ENCODE measurements at places on chromosomes 11 and 22. TPM values are rescaled to one million over a fixed set of nuclear protein-coding genes. Genes with fewer than 3 reads are reported as not detected.

- DNase-seq, result no peak
Measured at GRCh38 chr11:64990222-64990923, 6.4 kb downstream of the BATF2 start.

DNA sequence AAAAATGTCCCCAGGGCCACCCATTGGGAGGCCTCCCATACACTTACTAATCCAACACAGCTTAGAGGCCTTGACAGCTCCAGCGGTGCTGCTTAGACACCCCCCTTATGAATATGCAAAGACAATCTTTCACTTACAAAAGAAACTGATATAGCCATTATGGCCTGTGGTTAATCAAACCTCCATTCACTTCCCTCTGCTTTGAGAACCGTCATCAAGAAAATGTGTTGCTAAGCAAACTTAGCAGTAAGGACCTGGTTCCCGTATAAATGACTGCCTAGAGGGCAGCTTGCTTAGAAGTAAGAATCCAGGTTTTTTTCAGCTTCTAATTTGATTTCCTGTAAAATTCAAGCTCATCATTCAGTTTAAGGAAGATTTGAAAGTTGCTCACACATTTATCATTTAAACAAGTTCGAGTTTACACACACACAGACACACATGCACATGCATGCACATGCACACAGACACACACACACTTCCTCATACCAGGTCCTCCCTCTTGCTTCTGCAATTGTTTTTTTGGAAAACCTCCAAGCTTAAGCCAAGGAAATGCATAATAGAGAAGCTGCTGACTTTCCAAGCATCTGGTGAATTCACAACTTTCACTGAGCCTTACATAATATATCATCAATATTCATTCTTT is 137.7 kb upstream of the BLID start:
- DNase-seq, result no peak

DNA sequence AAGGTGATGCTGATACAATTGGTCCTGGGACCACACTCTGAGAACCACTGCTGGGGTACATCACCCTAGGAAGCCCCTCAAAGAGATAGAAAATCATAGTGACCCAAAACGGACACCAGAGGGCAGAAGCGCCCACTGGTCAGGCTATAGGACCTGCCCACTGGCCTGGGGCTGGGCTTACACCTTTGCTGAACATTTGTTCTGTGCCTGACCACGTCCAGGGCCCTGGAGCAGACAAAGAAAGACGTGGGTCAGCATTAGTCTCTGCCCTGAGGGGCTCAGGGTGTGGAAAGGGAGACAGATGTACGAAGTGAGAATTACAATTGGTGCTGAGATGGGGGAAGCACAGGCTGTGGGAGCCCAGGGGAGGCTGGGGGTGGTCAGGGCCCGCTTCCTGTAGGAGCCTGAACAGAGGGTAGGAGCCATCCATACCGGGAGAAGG is 14.4 kb upstream of the SERPINH1 start:
- peak; percentile 49 for DNase-seq

DNA sequence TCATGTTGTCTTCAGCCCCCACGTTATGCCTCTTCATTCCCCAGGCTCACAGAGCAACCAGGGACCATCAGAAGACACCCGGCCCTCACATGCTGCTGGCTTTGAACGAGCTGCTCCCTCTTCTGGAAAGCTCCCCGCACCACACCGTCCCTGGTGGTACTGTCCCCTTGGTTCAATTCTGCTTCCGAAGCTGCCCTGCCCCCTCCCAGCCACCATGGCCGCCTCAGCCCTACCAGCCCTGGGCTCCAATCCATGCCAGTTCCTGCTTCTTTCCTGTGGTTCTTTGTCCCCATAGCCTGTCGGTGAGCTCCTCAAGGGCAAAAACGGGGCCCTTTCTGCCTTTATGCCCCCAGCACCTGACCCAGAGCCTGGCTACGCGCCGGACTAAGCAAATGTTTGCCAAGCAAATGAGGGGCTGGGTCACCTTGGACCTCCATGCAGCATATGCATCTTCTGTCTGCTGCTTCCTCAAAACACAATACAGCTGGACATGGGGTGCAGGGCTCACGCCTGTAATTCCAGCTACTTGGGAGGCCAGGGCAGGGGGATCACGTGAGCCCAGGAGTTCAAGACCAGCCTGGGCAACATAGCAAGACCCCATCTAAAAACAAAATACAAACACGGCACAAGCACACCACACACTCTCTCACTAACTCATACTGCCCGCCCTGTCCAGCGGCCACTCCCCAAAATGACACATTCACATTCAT is 21.3 kb downstream of the TNKS1BP1 start:
- no peak for DNase-seq

KDELR3 gene
- total RNA-seq, result 40.0 TPM

DNA sequence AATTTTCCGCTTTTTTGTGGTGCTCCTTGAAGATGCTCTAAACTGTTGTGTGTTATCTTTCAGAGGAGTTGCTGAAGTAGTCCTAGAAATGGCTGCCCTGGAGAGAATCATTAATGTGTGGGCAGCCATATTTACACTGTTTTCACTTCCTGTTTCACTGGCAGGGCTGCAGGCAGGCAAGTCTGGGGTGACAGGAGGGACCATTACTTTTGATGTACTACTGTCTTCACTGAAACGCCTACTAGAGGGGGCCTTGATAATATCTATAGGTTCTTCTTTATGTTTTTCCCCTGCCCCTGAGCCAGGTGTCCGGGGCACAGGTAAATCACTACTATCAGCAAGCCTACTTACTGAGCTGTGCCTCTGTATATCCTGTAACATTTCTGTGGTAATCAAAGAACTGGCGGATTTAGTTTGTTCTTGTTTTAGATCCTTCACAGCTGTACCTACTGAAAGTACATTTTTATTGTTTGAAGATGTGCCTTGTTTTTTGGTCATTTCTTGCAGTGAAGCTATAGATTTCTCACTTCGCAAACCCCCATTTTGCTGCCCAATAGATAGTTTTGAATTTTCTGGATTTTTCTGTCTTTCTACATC is 39.7 kb downstream of the ACAT1 start:
- DNase-seq, result no peak

GRCh38 chr11:130937051-130937450 is 20.8 kb upstream of the SNX19 start:
- no peak for DNase-seq

HBD gene
- total RNA-seq, result not detected

PDGFB gene
- total RNA-seq, result 1.2 TPM

DNA sequence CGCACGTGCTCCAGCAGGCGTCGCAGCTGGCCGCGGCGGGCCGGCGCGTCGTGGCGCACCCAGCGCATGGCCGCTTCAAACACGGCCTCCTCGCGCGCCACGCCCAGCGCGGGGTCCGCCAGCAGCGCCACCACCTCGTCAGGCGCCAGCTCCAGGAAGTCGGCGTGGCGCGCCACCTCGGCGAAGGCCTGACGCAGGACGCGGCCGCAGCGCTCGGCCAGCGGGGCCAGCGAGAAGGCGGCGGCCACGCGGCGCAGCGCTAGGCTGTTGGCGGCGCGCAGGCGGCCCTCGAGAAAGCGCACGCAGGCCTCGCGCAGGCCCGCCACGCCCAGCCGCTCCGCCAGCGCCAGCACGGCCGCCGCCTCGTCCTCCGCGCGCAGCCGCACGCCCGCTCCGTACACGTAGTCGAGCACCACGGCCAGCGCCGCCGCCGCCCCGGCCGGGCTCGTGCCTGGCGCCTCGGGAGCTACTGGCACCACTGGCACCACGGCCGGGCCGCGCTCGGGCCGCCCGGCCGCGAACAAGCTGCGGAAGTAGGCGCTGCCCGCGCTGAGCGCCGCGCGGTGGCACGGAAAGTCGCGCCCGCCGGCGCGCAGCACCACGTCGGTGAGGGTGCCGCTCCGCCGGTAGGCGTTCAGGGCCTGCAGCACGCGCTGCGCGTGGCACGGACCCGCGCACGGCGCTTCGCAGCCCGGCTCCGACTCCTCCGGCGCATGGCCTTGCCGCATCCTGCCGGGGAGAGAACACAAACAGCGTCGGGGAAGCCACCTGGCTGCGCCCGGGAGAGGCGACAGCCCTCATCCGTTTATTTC is 2.9 kb downstream of the KLHL35 start:
- DNase-seq, result peak; percentile 59

DNA sequence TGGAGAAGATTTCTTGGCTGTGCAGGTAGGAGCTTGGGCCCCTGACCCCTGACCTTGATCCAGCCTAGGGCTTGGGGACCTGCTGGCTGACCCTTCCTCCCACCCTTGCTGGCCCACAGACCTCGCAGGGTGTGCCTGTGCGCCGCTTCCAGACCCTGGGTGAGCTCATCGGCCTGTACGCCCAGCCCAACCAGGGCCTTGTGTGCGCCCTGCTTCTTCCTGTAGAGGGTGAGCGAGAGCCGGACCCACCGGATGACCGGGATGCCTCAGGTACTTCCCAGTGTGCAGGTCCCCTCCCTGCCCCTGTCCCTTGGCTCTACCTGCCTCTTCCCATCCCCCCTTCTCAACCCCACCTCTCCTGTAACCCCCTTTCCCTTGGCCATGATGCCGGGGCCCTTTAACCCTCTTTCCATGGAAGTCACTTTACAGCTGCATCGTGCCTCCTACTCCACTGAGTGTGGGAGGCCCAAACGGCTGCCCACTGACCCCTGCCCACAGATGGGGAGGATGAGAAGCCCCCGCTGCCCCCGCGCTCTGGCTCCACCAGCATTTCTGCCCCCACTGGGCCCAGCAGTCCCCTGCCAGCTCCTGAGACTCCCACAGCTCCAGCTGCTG is 3.8 kb downstream of the INPPL1 start:
- DNase-seq, result no peak

DNA sequence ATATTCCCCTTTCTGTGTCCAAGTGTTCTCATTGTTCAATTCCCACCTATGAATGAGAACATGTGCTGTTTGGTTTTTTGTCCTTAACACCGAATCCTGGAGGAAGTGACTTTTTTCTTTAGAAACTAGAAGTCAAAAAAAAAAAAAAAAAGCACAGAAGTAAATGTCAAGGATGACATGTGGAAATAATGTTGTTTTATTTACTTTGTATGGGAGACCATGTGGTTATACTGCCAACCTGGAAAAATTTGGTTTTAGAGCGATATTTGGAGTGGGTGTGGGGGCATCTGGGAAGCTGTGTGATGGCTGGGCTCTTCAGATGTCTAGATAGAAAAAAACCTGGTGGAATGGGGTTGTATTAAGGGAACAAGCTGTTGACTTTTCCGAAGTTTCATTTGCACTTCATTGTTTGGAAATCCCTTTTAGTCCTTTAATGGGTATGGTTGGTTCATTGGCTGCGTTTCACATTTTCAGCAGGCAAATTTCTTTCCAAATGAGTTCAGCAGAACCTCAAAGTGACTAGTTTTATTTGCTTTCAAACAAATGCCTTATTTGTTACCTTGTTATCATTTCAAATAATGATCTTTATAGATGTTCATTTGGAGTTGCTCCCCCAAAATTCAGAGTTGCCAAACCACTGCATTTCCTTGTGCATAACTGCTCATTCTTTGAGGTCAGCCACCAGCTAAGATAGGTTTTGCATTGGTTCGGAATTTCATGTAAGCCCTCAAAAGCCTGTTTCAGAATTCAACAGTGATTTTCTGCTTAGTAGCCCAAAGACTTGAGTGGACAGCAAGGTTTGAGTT is 508.2 kb downstream of the METTL15 start:
- no peak for DNase-seq

GRCh38 chr11:69718147-69718546 is 14.3 kb upstream of the FGF19 start:
- DNase-seq, result peak; percentile 10

GRCh38 chr11:107331728-107332127 is 125.9 kb downstream of the CWF19L2 start:
- DNase-seq, result no peak

PTPRCAP gene
- 0.38 TPM for total RNA-seq

TIMP3 gene
- 19.6 TPM for total RNA-seq

DNA sequence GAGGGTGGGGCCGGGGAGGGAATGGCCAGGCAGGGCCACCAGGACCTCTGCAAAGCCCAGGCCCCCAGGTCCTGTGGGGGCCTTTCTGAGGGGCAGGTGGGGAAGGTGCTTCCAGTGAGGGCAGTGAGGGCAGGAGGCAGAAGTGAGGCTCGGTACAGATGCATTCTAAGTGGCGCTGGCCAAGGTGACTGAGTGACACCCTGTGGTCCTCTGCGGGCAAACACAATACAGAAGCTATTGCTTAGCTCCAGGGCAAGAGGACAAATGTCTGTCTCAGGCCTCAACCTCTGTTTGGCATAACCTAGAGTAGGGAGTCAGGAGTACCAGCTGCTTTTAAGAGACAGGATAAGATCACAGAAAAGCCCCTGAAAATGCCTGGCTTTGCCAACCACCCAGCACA is 31.3 kb downstream of the B3GAT1 start:
- no peak for DNase-seq

- DNase-seq, result no peak
Measured at GRCh38 chr11:62315431-62315830, 16.6 kb upstream of the SCGB1D4 start.

OR4C16 gene
- total RNA-seq, result not detected

P4HA3 gene
- total RNA-seq, result 3.1 TPM

SHISAL1 gene
- total RNA-seq, result 1.3 TPM

PNPLA5 gene
- 0.45 TPM for total RNA-seq

DNA sequence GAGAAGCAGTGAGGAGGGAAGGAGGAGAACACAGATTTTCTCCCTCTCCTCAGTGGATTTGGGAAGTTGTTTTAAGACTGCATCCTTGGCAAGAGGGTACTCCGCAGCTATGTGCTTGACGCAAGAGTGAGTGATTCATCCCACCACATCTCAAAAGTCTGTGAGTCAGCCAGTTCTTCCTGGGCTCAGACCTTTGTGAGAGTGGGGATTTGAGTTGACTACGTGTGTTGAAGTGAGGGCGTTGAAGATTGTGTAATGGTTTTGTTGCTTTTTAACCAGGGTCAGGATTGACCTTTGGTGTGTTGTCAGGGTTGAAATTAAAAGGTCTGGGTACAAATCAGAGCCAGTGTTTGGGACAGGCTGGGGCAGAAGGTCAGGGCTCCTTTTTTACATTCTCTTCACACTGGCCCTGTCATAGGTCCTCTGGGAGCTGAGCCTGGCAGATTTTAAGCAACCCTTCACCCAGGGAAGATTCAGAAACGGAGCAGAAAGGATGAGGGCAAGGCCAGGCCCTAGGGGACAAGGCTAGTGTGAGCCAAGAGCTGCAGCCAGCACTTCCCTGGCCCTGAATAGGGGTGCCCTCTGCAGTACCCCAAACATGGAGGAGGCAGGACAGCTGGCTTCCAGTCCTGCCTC is 4.2 kb upstream of the C11orf86 start:
- DNase-seq, result peak; percentile 99

PATE2 gene
- total RNA-seq, result not detected

DNA sequence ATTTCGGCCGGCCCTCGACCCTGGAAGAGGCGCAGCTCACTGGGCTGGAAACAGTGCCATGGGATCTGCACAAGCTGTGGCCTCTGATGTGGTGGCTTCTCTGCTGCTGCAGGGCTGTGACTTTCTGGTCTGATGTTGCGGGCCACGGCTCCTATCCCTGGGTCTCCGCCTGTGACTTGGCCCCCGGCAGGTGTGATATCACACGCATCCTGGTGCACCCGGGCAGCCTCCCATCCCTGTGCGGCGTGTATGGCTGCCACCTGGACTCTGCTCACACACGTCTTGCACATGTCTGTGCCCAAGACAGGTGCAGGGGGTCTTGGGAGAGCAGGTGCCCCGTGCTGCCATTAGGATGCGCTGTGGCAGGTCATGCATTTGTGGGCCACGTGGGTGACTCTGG is 31.1 kb downstream of the GRAMD4 start:
- no peak for DNase-seq

Measured in LHCN-M2 (cell line).